ENCODE measurements at places on chromosomes 11 and 22.

- DNase-seq, result peak; percentile 85
These were observed at the start of gene IPO7 for GRCh38 chr11:9384535-9385326. IPO7 (plus strand) TSS chr11:9384652; CDS start chr11:9384764, 112 bp downstream.

DNA sequence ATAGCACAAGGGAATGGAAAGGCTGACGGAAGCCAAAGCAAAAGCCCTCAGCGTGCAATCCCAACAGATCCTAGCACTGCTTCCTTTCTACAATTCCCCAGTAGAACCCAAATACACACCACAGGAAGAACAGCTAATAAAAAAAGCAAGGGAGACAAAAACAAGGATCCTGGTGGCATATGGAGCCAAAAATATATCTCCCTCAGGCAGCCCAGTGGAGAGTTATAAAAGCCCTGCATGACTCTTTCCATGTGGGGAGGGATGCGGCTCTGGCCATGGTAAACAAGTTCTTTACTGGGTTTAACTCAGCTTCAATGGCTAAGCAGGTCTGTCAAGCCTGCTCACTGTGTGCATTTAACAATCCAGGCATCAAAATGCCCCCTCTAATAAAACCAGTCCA is 88.1 kb downstream of the PIWIL4 start:
- no peak for DNase-seq

DNA sequence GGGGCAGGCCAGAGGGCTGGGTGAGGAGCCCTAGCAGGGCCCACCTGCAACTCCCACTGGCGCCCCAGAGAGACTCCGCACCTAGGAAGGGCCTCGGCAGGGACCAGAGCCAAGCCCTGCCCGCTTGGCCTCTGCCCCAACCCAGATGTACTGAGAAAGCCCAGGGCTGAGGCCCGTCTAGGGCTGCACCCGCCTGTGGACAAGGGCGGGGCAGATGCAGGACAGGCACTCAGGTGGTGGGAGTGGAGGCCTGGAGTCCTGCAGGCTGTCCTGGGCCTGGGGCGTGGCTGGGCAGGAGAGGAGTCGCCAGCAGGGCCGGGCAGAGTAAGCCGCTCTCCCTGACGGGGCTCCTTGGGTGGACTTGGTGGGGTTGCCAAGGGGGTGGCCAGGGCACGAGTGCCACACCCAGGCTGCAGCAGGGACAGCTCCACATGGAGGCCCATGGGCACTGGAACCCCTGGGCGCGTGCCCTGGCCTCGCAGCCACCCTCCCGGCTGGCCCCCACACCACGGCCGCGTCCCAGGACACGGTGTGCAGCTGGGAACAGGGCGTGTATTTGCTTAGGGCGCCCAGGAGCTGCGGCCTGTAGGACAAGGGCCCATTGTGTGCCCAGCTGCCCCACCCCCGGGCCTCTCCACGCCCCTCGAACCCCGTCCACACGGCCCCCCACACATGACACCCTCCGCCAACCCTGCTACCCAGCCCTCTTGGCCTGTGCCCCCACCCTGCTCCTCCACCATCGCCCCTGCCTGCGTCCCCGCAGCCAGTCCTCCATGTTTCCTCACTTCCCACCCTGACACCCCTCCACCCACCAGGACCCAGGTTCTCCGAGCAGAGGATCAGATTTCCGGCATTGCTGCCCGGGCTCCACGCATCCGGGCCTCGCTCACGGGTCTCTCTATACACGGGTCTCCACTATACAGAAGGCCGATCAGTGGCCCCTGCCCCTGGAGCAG is 11.3 kb upstream of the PIM3 start:
- no peak for DNase-seq

GRCh38 chr11:67211656-67212436 is 54.4 kb upstream of the GRK2 start:
- DNase-seq, result no peak

GRCh38 chr11:117855912-117856651 is 20.4 kb downstream of the FXYD6 start:
- DNase-seq, result no peak
